AG08396 (cell line): ENCODE measurements at places on chromosomes 7 and 10.

DNA sequence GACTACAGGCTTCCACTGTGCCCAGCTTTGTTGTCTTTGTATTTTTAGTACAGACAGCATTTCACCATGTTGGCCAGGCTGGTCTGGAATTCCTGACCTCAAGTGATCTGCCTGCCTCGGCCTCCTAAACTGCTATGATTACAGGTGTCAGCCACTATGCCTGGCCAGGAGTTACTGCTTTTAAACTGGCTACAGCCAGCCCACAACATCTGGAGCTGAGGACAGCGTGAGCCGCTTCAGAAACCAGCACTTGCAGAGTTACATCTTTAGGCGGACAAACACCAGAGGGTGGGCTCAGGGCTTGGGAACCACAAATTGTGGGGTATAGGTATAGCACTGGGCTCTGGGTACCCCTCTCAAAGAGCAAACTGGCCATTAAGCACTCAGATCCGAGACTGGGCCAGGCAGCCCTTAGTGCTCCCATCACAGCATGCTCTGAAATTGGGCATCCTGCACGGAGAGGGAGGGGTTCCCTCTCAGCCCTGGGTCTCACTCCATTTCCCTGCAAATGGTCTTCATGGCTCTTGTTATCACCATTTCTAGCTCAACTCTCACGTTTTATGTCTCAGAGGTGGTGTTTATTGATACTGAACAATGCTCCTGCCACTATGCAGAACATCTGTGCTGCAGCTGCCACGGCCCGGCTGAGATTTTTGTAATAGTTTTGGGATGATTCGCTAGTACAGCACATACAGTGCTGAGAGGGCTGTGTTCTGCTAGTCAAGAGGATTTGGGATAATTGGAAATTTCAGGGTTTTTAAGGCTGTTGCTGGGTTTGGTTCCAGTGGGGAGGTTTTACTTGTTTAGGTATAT is 146.4 kb upstream of the LYZL2 start:
- peak; percentile 86 for DNase-seq

DNA sequence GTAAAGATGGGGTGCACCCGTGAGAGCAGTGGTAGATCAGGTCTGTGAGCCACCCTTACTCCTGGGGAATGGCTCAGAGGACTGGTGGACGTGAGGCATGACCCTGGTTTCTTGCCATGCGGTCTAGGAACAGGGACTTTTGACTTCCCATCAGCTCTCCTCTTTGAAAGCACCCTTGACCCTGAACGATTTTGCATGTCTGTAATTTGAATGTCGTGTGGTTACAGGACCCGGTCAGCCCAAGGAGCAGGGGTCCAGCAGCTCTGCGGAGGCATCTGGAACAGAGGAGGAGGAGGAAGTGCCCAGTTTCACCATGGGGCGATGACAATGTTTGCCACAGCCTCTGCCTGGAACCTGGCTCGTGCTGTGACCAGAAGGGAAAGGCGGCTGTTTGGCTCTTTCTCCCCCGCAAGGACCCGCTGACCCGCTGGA is 8.6 kb upstream of the ORAI2 start:
- no peak for DNase-seq

DNA sequence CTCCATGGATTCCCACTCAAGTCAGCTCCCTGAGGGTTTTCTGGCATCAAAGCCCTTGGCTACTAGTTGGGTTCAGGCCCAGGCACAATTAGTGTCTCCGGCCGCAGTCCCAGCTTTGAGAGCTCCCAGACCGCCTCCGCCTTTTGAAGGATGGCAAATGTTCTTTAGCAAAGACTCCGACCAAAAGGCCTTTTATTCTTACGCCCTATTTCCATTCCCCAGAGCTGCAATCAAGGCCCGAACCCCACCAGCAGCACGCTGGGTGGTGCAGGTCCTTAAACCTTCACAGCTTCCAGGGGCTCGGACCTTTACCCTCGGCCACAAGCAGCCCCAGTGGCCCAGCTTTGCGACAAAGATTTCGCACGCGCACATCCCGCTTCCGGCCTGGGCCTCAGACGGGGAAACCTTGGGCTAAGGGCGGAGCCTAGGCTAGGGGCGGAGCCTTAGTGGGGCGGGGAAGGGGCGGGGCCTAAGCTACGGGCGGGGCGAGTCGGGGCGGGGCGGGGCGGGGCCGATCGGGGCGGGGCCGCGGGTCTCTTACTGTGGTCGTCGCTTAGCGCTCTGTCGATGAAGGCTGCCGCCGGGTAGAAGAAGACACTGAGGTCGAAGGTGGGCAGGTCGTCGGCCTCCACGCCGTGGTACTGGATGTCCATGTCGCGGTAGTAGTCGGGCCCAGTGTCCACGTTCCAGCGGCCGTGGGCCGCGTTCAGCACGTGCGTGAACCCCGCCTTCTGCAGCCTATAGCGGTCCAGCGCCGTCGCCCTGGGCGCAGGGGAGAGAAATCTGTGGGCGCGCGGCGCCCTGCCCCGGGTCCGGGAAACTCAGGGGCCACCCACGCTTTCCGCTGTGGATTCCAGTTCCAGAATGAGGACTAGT is 68.0 kb upstream of the SAMD8 start:
- no peak for DNase-seq

GRCh38 chr10:70655316-70655715 is 17.0 kb upstream of the ADAMTS14 start:
- DNase-seq = no peak

DNA sequence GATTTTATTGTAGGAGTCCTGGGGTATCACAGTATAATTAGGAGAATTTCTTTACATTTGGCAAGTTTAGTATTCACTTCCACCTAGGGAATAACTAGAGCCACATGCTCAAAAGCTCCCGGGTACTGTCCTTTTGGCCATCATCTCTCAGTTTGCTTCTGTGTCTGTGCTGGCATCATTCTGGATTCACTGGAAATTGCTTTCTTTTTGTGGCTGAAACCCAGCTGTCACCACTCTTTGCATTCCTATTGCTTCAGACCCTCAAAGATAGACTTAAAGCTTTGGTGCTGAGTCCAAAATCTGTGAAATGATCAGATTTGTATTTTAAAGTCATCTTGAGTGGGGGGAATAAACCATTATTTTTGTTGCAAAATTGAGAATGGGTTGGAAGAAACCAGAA is 8.9 kb downstream of the SDK1 start:
- DNase-seq = no peak

DNA sequence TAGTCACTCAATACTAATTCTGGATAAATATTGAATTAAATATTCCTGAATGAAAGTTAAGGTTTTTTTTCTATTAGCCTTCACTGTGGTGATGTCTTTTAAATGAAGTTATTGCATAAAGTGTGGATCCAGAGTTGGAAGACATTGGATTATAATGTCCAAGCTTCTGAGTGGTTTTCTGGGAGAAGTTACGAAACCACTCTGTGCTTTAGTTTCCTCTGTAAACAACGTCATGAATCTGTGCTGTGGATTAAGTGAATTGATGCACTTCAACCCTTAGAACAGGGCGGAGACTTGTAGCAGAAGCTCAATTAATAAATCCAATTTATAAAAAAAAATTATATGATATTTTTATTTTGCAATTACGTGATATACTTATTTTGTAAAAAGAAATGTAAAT is 271.7 kb downstream of the BICC1 start:
- no peak for DNase-seq

DNA sequence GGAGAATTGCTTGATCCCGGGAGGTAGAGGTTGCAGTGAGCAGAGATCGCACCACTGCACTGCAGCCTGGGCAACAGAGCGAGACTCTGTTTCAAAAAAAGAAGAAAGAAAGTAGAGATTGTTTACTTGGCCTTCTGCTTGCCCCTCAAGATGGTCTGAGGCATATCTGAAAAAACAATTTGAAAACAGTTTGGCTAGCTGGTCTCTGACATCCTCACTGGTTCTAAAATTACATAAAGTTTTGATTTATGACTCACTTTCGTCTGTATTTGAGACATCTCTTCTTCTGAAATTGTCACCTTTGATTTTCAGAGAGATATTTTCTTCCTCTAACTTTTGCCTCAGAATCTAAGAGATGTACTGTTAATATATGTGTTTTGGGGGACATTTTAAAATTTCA is 49.6 kb upstream of the HELLS start:
- no peak for DNase-seq

DNA sequence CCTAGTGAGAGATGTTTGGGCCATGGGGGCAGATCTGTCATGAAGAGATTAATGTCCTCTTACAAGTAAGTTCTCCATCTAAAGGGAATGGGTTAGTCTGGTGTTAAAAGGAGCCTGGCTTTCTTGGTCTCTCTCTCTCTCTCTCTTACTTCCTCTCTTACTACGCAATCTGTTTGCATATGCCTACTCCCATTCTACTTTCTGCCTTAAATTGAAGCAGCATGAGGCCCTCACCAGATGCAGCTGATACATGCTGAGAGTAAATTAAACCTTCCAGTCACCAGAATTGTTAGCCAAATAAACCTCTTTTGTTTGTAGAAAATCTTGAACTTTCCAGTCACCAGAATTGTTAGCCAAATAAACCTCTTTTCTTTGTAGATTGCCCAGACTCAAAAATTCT is 884.1 kb downstream of the NRG3 start:
- no peak for DNase-seq

DNA sequence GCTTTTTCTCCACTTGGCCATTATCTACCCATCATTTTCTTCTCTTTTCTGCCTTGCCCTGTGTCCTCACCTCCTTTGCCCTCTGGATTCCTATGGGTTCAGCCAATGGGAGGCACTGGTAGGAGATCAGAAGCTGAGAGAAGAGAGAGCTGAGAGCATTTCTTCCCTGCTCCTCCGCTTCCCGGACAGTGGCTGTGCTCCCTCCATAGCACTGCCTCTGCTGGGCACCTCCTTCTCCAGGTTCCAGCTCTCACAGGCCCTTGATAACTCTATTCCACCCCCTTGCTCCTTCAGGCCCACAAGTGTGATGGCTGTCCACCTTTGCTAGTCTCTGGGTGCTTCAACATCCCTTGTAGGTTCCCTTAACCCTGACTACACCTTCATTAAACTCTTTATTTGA is 79.6 kb downstream of the LSM5 start:
- DNase-seq = no peak

DNA sequence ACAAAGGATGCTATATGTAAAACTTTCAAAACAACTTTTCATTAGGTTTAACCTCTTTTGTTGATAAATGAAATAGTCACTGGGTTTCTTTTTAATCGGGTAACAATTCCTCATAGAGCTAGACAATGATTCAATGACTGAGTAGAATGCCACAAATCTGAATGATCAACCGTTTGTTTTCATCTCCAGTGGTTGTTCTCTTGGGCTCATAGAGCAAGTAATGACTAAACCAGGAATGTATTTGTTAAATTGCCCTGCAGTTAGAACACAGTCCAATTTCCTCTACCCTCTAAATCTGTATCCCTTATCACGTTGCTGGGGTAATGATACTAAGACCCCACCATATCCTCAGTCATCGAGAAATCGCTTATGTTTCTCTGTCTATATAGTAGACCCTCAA is 40.0 kb downstream of the CNNM1 start:
- DNase-seq = peak; percentile 22

DNA sequence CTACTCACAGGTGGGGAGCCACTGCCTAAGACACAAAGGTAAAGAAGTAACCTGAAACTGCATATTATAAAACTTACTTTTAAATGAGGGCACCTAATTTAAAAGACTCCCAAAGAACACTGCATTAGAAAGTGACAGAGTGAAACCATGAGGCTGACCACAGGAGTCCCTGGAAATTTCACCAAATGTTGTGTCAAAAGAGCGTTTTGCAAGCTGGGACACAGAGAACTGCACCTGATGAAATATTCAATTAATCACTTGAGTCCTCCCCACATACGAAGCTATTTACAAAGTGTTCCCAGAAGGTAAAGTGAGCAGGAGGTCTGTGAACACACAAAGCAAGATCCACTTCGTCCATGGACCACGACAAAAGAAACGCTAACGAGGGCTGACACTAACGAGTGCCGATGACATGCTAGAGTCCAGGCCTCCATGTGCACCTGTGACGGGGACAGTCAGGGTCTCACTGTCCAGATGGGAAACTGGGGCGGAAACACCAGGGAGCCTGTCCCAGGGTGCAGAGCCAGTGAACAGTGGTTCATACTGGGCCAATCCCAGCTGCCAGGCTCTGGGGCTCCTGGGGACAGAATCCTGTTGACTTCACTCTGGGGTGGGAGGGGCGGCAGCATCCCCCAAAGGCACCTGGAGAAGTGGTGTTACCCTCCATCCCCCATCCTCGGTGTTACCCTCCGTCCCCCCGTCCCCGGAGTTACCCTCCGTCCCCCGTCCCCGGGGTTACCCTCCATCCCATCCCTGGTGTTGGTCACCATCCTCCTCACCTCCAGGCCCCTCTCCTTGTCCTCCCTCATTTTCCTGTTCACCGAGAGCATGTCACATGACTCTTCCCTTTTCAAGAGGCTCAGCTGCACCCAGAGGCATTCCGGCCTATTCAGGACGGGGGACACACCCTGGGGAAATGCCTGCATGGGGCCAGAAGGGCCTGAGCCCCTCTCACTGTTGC is 63.4 kb downstream of the DIP2C start:
- DNase-seq = no peak

DNA sequence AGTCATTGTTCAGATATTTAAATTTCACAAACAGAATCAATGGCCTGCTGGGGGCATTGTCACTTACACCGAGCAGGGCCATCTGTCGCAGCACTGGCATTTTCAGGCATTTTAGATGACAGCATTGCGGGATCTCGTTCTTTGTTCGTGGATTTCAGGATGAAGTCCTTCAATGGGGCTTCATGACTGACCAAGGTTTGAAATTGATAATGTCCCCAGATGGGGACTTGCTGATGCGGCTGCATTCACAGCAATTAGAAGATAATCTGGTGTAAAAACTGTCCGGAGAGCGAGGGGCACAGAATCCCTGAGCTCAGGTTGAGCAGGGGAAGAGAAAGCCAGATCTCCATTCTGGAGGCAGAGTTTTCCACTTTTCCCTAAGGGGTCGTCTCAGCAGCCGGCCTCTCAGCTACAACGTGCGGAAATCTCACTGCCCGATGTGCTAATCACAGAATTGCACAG is 1.9 kb upstream of the C7orf33 start:
- DNase-seq = no peak

- no peak for DNase-seq
These were observed 34.6 kb downstream of the PPP1R9A start for GRCh38 chr7:94941844-94942632.

DNA sequence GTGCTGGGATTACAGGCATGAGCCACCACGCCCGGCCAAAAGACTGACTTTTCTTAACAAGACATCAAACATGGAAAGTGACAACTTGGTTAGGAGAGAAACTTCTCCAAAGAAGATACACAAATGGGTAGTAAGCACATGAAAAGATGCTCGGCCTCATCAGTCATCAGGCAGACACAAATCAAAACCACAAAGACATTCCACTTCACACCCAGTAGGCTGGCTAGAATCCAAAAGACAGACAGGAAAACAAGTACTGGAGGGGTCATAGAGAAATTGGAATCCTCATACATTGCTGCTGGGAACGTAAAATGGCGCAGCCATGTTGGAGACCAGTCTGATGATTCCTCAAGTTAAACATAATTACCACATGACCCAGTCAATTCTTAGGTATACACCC is 16.4 kb downstream of the SEPHS1 start:
- no peak for DNase-seq

GRCh38 chr7:17385612-17386011 is 87.2 kb downstream of the AHR start:
- no peak for DNase-seq

- peak; percentile 7 for DNase-seq
These were observed 678 bp upstream of the TMEM106B start for GRCh38 chr7:12210179-12211053.
